Activated CD4-positive, alpha-beta memory T cell treated with anti-CD3 and anti-CD28 coated beads for 36 hours (primary cell): ENCODE measurements at places on chromosomes 11 and 22. TPM values are rescaled to one million over a fixed set of nuclear protein-coding genes. Genes with fewer than 3 reads are reported as not detected.
A peak's percentile ranks its signal among the peaks of the same experiment; 100 is the strongest.

GRCh38 chr11:115724666-115725065, 220.5 kb upstream of the CADM1 start:
- no peaks in the 10 kb centered on the region for H3K36me3 ChIP-seq
- H3K27me3 ChIP-seq, result no peaks in the 10 kb centered on the region
- H3K4me3 ChIP-seq, result no peak overlapping the region
- H3K27ac ChIP-seq, result no peak overlapping the region
- H3K4me1 ChIP-seq, result no peaks in the 10 kb centered on the region

GRCh38 chr11:132719684-132720083, 812.6 kb downstream of the OPCML start:
- H3K4me1 ChIP-seq, result peaks cover 29% of the 10 kb centered on the region
- H3K4me3 ChIP-seq, result no peak overlapping the region
- no peak overlapping the region for H3K27ac ChIP-seq
- no peaks in the 10 kb centered on the region for H3K27me3 ChIP-seq
- H3K36me3 ChIP-seq, result no peaks in the 10 kb centered on the region

DNA sequence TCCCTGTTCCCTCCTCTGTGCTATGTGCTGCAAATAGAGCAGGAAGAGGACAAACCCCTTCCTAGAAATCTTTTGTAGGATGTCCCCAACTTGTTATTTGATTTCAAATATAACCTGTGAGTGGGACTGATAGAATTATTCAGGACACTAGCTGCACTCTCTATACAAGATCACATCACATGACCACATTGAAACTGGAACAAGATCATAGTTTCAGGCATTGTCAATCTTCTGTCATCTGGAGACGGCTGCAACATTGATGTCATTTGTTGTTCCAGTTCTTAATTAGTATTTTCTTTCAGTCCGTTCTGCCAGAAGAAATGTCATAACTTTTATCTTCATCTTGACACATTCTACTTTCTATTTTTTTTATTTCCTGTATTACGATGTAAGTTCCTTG, 89.3 kb downstream of the GRIA4 start:
- H3K27me3 ChIP-seq, result peaks cover 6% of the 10 kb centered on the region
- no peaks in the 10 kb centered on the region for H3K4me1 ChIP-seq
- H3K36me3 ChIP-seq, result no peaks in the 10 kb centered on the region
- no peak overlapping the region for H3K4me3 ChIP-seq

DNA sequence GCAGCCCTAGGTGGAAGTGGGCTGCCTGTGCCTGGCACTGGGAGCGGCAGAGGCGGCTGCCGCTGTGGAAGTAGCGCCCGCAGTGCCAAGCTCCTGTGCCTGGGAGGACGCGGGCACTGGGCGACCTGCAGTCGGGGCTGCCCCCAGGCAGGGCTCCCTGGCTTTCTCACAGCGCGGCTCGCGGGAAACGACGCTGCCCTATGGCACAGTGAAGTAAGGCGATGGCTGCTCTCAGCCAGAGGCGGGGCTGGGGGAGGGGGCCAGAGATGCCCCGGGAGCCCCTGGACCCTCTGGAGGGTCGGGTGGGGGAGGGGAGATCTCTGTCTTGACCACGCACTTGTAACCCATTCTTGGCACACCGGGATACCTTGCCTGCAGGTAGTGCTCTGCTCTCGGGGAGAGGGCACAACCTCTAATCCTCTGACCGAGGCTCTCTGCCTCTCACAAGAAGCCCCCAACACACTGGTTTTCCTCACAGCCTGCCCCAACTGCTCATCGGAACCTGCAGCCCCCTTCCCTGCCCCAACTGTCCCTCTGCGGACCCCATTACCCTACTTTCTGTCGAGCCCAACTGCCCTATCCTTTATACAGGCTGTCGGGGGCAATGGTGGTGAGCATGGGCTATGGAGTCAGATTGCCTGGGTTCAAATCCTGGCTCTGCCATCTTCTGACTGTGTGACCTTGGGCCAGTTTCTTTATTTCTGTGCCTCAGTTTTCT, 32.2 kb upstream of the TRIM29 start:
- H3K4me1 ChIP-seq, result peaks cover 7% of the 10 kb centered on the region
- H3K4me3 ChIP-seq, result no peak overlapping the region
- H3K36me3 ChIP-seq, result no peaks in the 10 kb centered on the region
- no peak for DNase-seq

GRCh38 chr22:30245985-30246813, at the start of gene LIF:
TSS of gene LIF (minus strand) at chr22:30246759. CDS start at chr22:30246695, 64 bp downstream.
- H3K4me1 ChIP-seq, result peaks cover 73% of the 10 kb centered on the region
- DNase-seq, result peak; percentile 69
- no peaks in the 10 kb centered on the region for H3K27me3 ChIP-seq
- H3K4me3 ChIP-seq, result peak within 1 kb of the TSS; percentile 90
- H3K36me3 ChIP-seq, result peaks cover 39% of the 10 kb centered on the region

GRCh38 chr11:125935056-125935455, 10.8 kb upstream of the VSIG10L2 start:
- H3K4me1 ChIP-seq, result peaks cover 6% of the 10 kb centered on the region
- no peak overlapping the region for H3K27ac ChIP-seq
- no peak for DNase-seq
- no peak overlapping the region for H3K4me3 ChIP-seq
- peaks cover 9% of the 10 kb centered on the region for H3K27me3 ChIP-seq

DNA sequence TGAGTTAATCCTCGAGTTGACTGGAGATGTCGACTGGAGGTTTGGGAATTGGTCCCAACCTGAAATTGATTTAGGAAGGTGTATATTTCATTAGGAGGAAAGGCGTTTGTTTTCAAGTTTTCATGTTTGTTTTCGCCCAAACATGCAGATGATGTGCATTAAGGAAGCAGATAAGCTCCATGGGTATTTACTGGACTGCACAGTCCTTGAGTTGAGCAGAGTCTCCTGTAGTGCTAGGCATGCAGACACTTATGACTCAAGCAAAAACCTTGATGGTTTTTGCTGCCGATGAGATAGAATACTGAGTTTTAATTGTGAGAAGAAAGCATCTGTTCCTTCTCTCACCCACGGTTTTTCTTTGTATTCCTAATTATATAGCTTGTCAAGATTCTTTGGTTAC, 27.9 kb downstream of the CABIN1 start:
- no peak overlapping the region for H3K27ac ChIP-seq
- no peak overlapping the region for H3K4me3 ChIP-seq
- DNase-seq, result no peak
- H3K36me3 ChIP-seq, result peaks cover 33% of the 10 kb centered on the region

DNA sequence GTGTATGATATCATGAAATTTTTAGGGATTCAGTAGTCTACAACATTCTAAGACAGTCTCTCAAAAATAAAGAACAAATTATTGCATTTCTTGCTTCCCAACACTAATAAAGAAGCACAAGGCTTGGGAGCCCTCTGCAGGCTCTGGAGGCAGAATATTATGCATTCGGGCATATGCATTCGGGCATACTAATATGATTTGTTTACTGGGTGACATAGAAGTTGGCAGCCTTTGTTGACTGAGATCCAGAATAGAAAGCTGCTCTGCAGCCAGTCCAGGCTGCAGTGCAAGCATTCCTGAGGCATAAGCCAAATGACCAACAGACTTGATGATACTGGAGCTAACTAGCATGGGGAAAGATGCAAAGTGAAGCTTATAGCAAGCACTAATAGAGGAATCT, 945.5 kb downstream of the OPCML start:
- no peaks in the 10 kb centered on the region for H3K27me3 ChIP-seq
- H3K27ac ChIP-seq, result no peak overlapping the region
- H3K4me3 ChIP-seq, result no peak overlapping the region
- H3K36me3 ChIP-seq, result no peaks in the 10 kb centered on the region

- peaks cover 51% of the 10 kb centered on the region for H3K4me1 ChIP-seq
- H3K4me3 ChIP-seq, result peak overlapping the region; percentile 55
- DNase-seq, result peak; percentile 74
- no peaks in the 10 kb centered on the region for H3K36me3 ChIP-seq
- no peaks in the 10 kb centered on the region for H3K27me3 ChIP-seq
These were observed 1.9 kb downstream of the POLD4 start for GRCh38 chr11:67351275-67352005.

- H3K36me3 ChIP-seq, result no peaks in the 10 kb centered on the region
- no peak for DNase-seq
- H3K27me3 ChIP-seq, result peaks cover 8% of the 10 kb centered on the region
- no peak overlapping the region for H3K27ac ChIP-seq
- no peak overlapping the region for H3K4me3 ChIP-seq
These were observed 95.3 kb downstream of the NTM start for GRCh38 chr11:131465746-131466145.

GRCh38 chr11:108508653-108509593, 10.7 kb upstream of the POGLUT3 start:
- no peak overlapping the region for H3K27ac ChIP-seq
- no peaks in the 10 kb centered on the region for H3K4me1 ChIP-seq
- DNase-seq, result no peak
- peaks cover 2% of the 10 kb centered on the region for H3K27me3 ChIP-seq

DNA sequence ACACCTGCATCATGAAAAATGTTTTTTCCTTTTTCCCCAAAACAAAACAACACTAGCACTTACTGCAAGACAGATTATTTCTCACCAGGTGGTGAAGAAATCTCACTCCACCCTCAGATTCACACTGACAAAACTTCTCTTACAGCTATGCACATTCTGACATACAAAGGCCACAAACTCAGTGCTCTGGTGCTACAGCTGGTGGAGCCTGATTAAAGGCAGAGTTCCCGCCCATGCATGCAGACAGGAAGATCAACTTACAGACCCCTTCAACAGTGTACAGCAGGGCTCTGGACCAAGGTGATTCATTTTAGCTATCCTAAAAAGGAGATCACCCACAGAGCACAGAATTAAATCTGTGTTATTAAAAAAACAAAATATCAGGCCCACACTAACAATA, 112.6 kb downstream of the CADM1 start:
- H3K4me3 ChIP-seq, result no peak overlapping the region
- H3K4me1 ChIP-seq, result no peaks in the 10 kb centered on the region
- H3K27me3 ChIP-seq, result peaks cover 4% of the 10 kb centered on the region
- H3K27ac ChIP-seq, result no peak overlapping the region
- no peak for DNase-seq

- no peaks in the 10 kb centered on the region for H3K36me3 ChIP-seq
- peaks cover 22% of the 10 kb centered on the region for H3K4me1 ChIP-seq
- peaks cover 11% of the 10 kb centered on the region for H3K27me3 ChIP-seq
- no peak overlapping the region for H3K27ac ChIP-seq
These were observed 15.3 kb downstream of the RTN4RL2 start for GRCh38 chr11:57475671-57476046.

DNA sequence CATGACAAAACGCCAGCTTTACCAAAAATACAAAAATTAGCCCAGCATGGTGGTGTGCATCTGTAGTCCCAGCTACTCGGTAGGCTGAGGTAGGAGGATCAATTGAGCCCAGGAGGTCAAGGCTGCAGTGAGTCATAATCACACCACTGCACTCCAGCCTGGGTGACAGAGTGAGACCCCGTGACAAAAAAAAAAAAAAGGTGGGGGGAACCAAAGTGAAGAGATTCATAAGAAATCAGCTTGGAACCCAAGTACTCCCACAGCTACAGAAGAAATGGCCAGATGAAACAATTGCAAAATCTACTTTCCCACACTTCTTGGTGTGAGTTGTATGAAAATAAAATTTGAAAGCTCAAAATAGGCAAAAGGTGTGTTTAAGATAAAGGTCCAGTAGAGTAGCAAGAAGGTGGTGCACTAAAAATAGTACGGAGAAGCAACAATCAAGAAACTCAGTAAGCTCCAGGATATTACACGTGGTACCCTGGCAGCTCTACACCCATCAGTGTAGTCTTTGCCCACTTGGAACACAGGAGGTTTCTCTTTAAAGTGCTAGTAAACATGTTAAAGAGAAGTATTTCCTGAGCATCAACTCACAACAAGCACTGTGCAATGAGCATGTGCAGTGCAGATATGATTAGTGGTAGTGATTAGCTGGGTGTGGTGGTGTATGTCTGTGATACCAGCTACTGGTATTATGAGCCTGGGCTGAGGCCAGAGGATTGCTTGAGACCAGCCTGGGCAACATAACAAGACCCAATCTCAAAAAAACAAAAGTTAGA, 5.3 kb downstream of the HARBI1 start:
- H3K27me3 ChIP-seq, result no peaks in the 10 kb centered on the region
- no peak overlapping the region for H3K4me3 ChIP-seq
- H3K36me3 ChIP-seq, result no peaks in the 10 kb centered on the region
- H3K27ac ChIP-seq, result no peak overlapping the region

DNA sequence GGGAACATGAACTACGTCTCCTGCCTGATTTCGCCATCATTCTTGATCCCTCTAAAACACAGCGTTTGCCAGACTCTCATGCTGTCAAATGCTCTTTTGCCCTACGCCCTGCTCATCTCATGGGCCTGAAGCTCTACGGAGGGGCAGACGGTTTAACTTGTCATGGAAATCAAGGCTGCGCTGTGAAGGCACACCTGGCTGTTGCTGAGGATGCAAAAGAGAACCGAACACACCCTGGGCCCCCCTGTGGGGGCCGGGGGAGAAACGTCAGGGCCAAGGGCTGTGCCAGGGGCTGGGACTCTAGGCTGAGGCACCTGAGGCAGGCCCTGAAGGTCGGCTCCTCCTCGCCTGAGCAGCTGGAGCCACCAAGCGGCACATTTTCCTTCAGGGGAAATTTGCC, 957.2 kb downstream of the BRD1 start:
- no peaks in the 10 kb centered on the region for H3K4me1 ChIP-seq
- peaks cover 10% of the 10 kb centered on the region for H3K27me3 ChIP-seq
- DNase-seq, result no peak
- H3K27ac ChIP-seq, result no peak overlapping the region

GRCh38 chr11:33867561-33867960, 24.3 kb downstream of the LMO2 start:
- peaks cover 9% of the 10 kb centered on the region for H3K4me1 ChIP-seq
- no peaks in the 10 kb centered on the region for H3K36me3 ChIP-seq
- no peak overlapping the region for H3K4me3 ChIP-seq
- DNase-seq, result no peak
- peaks cover 59% of the 10 kb centered on the region for H3K27me3 ChIP-seq
- H3K27ac ChIP-seq, result no peak overlapping the region

Gene F2
- total RNA-seq, result not detected

Gene CSKMT
- 33.9 TPM for total RNA-seq

Gene TEX12
- 0.29 TPM for total RNA-seq

Gene CST6
- total RNA-seq, result not detected

Gene ACAD8
- 20.9 TPM for total RNA-seq

Gene SYCE3
- total RNA-seq, result 1.0 TPM

Gene OR5D14
- not detected for total RNA-seq

Gene DEUP1
- total RNA-seq, result not detected

Gene SLC25A18
- not detected for total RNA-seq

Gene ZNF215
- total RNA-seq, result 0.57 TPM

Gene SLC25A22
- 28.4 TPM for total RNA-seq

Gene SOX6
- total RNA-seq, result not detected

Gene MUC5B
- total RNA-seq, result not detected

Gene WNT7B
- total RNA-seq, result not detected

Gene OR51E2
- not detected for total RNA-seq
